ENCODE measurements at places on chromosomes 4 and X.

- no peak for DNase-seq
Observed at GRCh38 chr4:188986271-188986689, 847.0 kb downstream of the TRIML1 start.

DNA sequence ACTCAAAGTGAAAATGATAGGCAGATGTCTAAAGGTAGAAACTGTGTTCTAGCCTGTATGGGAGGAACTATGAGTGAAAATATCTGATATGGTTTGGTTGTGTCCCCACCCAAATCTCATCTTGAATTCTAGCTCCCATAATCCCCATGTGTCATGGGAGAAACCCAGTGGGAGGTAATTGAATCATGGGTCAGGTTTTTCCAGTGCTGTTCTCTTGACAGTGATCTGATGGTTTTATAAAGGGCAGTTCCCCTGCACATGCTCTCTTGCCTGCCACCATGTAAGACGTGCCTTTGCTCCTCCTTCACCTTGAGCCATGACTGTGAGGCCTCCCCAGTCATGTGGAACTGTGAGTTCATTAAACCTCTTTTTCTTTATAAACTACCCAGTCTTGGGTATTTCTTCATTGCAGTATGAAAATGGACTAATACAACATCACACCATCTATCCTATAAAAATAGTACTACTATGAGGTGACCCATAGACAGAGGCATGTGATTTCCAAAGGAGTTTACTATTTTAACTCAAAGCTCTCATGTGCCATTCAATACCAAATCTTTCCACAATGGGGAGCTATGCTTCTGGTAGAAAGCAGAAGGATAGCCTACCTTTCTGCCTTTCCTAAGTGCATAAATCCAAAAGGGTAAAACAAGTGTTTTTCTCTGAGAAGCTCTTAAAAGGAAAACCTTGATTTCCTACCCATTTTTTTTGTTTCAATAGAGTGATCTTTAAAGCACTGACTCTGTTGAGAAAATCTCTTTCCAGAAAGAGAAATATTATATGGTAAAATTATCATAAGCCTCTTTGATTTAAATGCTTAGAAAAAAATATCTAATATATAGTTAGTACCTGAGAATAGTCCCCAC lies 38.8 kb downstream of the SEC31A start:
- DNase-seq = no peak

DNA sequence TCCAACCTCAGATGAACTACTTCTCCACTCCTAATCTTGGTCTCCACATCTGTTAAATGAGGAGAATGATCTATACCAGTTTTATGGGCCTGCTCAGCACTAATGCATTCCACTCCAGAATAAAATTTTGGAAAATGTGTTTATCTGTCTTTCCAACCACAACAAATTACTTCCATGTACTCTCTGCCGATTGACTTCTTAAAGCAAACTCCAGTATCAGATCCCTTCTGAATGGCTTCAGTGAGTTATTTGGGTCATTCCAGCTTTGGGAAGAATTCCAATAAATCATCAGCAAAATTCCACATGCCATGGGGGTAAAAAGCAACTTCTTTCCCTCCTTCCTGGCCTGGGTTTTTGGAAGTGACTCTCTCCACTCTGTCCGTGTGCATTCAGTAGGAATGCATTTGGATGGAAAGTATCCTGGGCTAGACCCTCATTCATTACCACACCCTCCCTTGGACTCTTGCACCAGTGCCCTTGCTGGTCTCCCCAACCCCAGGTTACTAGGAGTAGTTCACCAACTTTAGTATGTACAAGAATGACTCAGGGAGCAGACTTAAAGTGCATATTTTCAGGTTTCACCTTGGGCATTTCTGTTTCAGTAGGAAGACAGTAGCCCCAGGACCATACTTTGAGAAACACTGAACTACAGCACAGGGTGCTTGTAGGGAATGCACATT lies 15.4 kb upstream of the ADH6 start:
- no peak for DNase-seq

DNA sequence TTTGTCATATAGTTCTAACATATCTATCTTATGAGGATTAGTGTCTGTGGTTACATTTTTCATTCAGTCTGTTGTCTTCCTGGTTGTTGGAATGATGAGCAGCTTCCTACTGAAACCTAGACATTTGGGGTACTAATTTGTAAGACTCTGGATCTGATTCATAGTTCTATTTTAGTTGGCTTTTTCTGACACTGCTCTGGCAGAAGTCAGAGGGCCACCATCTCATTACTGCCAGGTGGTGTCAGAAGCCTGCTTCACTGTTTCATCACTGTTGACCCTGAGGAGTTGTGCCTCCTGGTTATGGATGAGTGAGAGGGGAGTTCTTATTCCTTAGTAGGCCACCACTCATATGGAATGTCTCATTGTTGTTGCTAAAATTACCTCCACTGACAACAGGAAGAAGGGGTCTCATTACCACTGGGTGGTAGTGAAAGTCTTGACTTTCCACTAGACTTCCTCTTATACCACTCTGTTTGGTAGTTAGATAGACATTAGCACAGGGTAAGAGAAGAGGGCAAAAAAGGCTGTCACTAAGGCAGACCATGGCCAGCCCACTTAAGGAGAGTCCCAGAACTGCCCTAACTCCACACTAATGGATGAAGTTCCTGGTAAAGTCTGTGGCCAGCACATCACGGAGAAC lies 395.2 kb downstream of the SPOCK3 start:
- no peak for DNase-seq

DNA sequence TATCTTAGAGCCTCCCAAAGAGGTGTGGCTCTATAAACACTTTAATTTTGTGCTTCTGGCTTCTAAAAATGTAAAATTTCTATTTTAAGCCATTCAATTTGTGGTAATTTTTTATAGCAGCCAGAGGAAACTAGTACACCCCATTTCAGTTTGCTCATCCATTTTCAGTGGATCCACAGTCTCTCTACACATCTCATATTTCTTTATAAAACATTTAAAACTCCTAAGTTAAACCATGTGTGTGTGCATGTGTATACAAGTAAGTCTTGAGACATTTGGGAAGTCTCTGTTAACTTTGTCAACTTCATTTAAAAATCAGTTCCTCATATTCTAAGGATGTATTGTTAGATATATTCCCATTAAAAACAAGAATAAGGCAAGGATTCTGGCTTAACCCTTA lies 273.2 kb downstream of the IL15 start:
- DNase-seq = no peak

DNA sequence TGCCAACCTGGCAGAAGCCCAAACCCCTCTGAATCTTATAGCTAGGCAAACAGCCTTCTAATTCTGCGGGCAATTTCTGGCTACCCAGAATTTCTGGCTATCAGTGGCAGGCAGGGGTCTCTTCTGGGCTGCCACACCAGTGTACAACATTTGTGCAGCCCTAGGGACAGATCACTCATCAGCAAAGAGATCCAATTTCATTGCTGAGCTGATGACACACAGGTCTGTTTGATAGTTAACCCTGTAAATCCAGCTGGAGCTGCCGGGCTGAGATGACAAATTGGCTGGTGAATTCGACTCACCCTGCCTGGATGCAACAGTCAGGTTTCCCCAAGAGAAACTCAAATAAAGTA lies 2.4 kb downstream of the MID1 start:
- no peak for DNase-seq

- DNase-seq = no peak
Observed at GRCh38 chr4:80500613-80501012, 165.1 kb downstream of the CFAP299 start.

- DNase-seq = no peak
Observed at GRCh38 chr4:147736458-147736857, 4.6 kb downstream of the ARHGAP10 start.

DNA sequence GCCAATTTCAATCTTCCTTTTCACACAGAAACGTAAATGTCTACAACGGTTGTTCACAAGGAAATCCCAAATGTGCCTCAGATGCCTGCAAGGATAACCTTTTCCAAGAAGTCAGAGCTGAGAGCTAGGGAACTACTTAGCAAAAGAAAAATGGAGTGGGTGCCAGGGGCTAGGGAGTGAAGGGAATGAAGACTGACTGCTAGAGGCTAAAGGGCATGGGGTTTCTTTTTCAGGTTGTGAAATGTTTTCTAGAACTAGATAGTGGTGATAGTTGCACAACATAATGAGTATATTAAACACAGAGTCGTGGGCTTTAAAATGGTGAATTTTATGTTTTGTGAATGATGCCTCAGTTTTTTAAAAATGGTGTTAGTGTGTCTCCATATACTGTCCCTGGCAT lies 53.4 kb downstream of the CD99L2 start:
- DNase-seq = no peak

GRCh38 chr4:127959794-127960193 lies 5.2 kb downstream of the MFSD8 start:
- no peak for DNase-seq

DNA sequence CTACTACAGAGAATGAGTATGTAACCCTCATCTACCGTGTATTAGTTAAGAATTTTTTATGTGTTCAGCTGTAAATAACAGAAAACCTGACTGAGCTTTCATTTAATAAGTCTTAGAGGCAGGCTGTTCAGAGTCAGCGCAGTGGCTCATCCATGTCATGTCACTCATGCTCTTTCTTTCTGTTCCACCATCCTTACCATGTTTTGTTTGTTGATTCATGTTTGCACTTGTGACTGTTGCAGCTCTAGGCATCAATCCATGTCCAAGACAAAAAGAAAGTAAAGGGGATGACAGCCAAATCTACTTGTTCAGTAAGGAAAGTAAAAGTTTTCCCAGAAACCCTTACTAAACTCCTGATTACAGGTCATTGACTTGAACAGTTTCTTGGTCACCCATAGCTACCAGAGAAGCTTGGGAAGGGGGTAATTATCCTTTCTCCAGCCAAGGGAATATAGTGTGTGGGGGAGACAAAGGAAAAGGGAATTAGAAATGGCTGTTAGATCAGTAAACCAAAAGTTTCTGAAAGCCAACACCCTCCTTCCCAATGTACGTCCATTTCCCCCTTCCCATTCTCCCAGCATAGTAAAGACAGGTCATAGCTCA lies 9.0 kb downstream of the ART3 start:
- no peak for DNase-seq

DNA sequence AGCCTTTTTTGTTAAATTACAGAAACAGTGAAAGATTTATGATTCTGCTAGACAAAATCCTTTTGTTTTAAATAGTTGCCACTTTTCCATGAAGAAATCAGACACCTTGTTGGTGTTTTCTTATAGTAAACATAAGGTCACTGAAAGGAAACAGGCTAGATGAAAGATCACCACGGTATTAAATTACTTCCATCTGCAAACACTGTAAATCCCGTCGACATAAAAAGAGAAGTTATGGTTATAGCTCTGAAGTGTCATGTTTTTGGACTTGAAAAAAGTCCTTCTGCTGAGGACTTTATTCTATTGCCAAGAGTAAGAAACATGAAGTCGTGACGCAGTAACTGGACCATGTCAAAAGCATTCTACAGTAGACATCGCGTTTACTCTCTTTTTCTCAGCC lies 567.6 kb upstream of the SLIT2 start:
- DNase-seq = no peak

DNA sequence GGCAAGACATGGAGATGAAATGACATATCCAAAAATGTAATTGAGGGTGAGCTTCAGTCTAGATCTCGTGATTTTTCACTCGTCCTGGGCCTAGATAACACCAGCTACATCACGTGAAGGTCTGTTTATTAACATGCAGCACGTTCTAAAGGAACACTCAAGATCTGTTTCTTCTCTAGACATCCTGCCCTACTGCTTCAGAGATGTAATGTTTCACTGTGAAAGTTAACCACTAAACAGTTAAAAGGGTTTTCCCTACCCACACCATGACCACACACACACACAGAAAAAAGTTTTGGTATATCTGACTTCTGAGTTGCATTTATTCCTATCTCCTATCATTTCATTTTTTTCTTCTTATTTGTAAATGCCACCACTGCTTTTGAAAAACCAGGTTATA lies 52.3 kb upstream of the SMIM31 start:
- DNase-seq = no peak

- no peak for DNase-seq
Observed at GRCh38 chrX:39897741-39898097, 200.0 kb downstream of the BCOR start.

GRCh38 chrX:152899111-152899873 lies 1.4 kb downstream of the ZNF185 start:
- DNase-seq = no peak

DNA sequence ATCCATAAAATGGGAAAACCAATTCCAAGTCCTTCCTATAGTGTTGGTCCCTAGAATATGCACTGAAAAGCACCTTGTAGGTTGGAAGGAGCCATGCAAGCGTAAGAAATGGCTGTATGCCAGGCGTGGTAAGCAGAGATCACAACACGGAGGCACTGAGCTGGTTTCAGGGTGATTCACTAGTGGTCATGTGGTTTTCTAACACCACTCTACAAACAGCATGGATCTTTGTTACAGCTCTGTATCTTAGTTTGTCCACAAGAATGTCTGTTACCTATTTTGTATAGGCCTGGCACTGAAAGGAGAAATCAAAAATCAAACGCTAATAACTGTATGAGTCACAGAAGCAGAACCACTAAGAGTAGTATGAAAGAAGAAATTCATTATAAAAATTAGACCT lies 71.9 kb downstream of the MAGEB17 start:
- no peak for DNase-seq

GRCh38 chrX:71609095-71609750 lies 9.1 kb downstream of the CXCR3 start:
- no peak for DNase-seq

DNA sequence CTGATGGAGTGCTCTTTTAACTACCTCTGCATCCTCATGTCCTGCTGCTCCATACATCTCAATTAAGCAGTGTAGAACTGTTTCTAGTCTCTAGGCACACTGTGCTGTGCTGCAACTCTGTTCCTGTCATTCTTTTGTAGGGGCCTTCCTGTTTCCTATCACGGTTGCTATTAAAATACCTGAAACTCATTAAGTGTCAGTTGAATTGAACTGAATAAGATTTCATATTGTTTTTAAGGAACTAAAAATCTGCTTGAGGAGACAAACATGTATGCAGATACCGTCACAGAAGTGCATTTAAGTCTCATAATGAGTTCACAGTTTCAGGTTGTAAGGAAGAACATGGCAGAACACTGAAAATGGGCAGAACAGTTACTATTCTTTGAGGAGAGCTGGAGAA lies 170.1 kb downstream of the LARP7 start:
- DNase-seq = no peak

GRCh38 chr4:150583287-150584110 lies 1.5 kb downstream of the MAB21L2 start:
- DNase-seq = no peak

GRCh38 chr4:70183168-70183939 lies 12.2 kb upstream of the ODAM start:
- no peak for DNase-seq

Measured in vagina (tissue), 2 donors.